Cerebellum (tissue), 4 donors: ENCODE measurements at places on chromosomes 11 and 22.

- no peak for DNase-seq
These were observed 22.3 kb upstream of the A4GALT start for GRCh38 chr22:42742940-42743339.

GRCh38 chr11:134512571-134513538 is 100.8 kb upstream of the B3GAT1 start:
- no peak for DNase-seq

DNA sequence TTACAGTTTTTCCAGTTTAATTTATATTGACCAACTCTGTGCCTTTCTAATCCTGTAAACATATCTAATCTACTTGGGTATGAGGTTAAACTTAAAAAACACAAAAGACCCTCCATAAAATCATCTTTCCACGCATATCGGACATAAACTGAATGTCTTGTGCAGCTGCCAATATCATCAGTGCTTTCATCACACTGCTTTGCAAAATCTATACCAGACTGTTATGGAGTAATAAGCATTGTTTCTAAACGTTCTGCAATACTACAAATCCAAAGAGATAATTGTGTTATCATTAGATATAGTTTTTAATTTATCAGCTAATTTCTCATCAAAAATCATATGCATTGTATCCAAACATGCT is 36.1 kb upstream of the AMPD3 start:
- no peak for DNase-seq

- DNase-seq, result no peak
These were observed 167.0 kb upstream of the RASSF10 start for GRCh38 chr11:12841946-12842630.

GRCh38 chr22:30514252-30514651 is 8.8 kb upstream of the SEC14L4 start:
- peak; percentile 20 for DNase-seq

GRCh38 chr11:70270104-70270876 is at the start of gene PPFIA1:
Gene PPFIA1 (plus strand): TSS chr11:70270690. CDS start chr11:70272173, 1,483 bp downstream.
- peak; percentile 100 for DNase-seq

- no peak for DNase-seq
These were observed 10.5 kb upstream of the MUC2 start for GRCh38 chr11:1064167-1064566.

- DNase-seq, result no peak
These were observed 7.7 kb upstream of the SIPA1 start for GRCh38 chr11:65630215-65630614.

GRCh38 chr22:41943661-41944209 is 3.2 kb downstream of the CENPM start:
- DNase-seq, result no peak

DNA sequence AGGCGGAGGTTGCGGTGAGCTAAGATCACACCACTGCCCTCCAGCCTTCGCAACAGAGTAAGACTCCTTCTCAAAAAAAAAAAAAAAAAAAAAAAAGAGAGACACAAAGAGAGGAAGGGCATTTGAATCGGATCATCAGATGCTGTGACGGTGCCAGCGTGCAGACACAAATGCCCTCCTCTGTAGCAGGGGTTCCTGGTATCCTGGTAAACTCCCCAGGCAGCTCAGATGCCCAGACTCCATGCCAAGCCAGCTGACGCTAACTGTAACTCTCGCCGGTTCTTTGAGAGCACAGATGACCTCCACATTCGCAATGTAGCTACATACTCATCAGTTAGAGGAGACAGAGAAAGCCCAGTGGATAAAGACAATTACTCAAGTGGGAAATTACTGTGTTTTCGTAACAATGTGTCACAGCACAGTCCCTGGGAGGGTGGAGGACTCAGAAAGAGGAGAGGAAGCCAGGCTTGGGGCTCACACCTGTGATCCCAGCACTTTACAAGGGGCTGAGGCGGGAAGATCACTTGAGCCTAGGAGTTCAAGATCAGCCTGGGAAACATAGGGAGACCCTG is 153.1 kb downstream of the BRD1 start:
- DNase-seq, result no peak

DNA sequence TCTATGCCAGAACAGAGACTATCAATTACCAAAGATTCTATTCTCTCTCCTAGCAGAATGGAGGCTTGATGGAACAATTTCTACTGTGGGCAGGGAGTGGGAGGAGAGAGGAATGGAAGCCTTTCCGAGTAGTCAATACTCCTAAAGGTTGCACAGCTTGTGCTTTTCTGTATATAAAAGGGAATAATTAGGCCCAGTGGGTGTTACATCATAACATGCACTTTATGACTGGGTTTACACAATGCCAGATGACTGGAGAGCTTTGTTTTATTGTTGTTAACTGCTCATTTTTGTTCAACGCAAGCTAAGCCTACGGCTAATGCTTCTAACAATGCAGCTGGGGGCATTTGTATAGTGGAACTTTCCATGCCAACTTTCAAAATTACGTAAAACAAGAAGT is 2237.9 kb upstream of the RAG2 start:
- no peak for DNase-seq

DNA sequence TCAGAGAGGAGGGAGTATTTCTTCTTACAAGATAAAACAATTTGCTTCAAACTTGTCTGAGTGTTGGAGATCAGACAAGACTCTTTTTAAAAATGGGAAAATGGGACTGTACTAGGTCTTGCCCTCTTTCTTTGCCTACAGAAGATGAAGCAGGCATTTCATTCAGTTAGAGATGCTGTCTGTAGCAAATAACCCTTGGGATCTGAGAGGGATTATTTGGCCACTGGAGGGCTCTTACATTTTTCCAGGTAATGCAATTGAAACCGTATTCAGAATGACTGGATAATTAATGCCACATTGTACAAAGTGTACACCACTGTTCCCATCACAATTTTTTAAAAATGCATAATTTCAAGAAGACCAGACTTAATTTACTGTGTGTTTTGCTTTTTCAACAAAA is 258.5 kb upstream of the KIRREL3 start:
- DNase-seq, result no peak
